ENCODE measurements at places on chromosomes 7 and 10.

DNA sequence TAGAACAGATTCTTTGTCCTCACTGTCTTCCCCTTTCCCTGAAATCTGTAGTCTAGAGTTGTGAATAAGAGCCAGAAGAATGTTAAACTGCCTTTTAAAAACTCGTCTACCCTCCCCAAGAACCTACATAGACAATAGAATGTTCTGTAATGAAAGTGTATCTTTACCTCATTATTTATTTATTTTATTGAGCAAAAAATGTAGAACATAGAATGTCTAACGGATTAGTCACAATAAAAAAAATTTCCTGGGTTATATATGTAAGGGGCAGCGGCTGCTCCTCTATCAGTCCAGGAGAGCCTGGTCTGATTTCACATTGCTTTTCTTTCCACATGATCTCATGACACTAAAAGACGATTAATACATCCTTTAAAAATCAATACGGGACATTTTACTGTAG lies 135.7 kb downstream of the SDK1 start:
- DNase-seq = peak; percentile 74

GRCh38 chr10:109633846-109634245 lies 289.5 kb downstream of the XPNPEP1 start:
- no peak for DNase-seq

GRCh38 chr10:129280908-129281586 lies 186.0 kb upstream of the MGMT start:
- no peak for DNase-seq

GRCh38 chr10:28623483-28623882 lies 53.8 kb upstream of the BAMBI start:
- DNase-seq = no peak

DNA sequence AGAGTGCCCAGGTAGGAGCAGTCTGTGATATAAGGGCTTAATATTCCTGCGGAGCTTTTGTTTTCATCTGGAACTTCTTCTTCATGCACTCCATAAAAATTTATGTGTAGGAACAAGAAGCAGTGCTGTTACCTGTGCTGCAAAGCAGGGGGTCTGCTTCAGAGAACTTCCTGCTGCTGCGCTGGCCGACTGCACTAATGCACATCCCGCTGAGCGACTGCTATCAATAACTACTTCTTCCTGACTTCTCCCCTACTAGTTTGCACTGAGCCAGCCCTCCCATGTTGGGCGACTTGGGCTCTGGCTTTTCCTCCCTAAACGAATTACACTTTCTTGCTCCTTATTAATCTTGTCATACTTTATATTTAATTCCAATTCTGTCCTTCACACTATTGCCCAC lies 150.3 kb downstream of the NEBL start:
- DNase-seq = no peak

DNA sequence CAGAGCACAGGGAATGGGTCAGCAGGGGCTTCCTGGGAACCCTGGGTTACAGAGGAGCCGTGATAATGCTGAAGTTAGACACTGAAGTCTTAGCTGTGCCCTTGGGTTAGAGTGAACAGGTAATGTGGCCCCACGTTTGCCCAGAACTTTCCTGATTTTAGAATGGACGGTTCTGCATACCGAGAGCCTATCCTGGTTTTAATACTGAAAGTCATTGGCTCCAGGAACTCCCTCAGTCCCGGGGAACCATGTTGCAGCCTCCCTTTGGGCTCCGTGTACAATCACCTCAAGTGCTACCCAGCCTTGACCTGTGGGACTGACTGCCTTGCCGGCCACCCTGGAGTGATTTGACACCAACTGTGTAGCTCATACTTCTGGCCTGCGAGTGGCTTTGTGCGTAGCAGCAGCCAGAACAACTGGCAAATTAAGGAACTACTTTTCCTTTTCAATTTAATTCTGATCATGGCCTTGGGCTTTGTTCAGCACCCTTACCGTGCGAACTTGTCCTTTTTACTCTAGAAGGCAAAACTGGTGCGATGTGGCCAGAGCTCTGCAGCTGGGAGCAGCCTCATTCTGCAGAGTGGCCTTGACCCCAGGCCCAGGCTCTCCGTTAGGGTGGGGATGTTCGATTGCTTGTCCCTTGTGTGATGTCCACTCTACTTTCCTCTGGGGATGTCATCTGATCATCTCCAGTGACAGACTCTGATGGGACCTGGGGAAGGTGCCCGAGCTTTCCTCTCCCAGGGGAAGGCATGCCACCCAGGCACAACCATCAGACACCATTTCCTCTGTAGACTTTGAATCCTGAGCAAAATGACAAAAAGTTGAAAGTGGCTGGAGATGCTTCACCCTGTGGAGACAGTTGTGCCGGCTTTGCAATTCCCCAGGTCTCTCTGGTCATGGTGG lies 265.9 kb downstream of the GLRX3 start:
- DNase-seq = no peak

- DNase-seq = no peak
Measured at GRCh38 chr7:142586611-142587010, 162.7 kb upstream of the PRSS1 start.

GRCh38 chr7:134378562-134378961 lies 61.8 kb upstream of the SLC35B4 start:
- DNase-seq = no peak
